Inflammatory macrophage treated with lipopolysaccharide for 4 hours (primary cell): ENCODE measurements at places on chromosomes 13 and 19.

DNA sequence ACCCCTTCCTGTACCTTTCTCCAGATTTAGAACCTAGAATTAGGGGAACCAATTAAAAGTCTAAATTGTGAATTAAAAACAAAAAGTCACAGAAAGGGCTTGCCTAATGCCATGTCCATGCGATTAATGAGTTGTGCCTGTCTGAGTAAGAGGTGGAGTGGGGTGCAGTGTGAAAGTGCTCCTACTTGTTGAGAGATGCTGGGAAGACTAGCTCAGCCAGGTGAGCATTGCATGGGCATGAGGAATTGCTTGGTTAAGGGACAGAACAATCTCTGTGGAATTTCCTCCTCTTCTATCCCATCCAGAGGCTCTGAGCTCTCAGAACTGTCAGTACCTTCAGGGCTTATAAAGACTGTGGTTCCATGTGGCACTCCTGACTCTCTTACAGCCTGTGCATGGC lies 159.0 kb upstream of the UBL3 start:
- no peak for DNase-seq

DNA sequence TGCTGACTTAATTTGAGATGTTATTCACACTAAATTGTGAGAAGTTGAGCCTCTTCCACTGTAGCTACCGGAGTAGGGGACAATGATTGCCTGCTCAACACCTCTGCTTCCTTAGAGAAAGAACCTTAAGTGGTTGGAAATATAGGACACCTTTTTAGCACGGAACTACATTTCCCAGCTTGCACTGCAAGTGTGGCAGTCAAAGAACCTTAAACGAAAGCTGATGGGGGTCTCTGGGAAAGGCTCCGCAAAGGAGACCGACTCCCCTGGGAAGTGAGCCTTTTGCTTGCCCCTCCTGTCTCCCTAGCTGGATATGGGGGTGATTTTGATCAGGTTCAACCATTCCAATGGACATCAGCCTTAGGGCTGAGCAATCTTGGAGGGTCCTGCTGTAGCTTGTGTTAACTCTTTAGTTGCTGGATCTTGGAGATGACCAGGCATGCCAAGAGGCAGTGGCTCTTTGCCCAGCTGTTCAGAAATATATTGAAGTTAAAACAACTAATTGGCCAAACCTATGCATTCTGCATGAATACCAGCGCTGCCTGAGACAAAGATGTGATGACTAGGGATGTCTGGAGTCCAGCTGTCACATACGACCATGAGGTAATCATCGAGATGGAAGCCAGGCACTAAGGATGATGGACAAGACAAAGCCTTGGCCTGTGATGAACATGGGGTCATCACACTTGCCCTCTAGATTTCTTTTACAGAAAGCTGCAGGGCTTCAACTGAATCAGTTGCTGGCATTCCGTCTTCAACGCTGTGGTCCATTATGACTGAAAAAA lies 286.5 kb downstream of the FOXO1 start:
- no peak for DNase-seq

DNA sequence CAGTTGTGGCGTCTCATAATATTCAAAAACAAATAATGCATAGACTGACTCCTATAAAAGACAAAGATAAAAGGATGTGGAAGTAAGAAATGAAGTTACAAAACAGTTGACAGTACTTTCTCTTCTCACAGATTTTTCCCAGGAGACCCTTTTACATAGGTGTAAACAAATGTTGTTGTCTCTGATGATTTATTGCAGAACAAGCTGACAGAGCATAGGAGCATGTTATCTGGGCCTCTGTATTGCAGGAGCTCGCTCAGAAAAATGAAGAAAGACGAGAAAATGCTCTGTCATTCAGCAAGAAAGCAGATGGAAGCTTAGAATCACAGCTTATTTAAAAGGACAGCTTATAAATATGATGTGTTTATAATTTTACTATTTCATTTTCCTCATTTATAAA lies 353.6 kb upstream of the GPC6 start:
- DNase-seq, result no peak

DNA sequence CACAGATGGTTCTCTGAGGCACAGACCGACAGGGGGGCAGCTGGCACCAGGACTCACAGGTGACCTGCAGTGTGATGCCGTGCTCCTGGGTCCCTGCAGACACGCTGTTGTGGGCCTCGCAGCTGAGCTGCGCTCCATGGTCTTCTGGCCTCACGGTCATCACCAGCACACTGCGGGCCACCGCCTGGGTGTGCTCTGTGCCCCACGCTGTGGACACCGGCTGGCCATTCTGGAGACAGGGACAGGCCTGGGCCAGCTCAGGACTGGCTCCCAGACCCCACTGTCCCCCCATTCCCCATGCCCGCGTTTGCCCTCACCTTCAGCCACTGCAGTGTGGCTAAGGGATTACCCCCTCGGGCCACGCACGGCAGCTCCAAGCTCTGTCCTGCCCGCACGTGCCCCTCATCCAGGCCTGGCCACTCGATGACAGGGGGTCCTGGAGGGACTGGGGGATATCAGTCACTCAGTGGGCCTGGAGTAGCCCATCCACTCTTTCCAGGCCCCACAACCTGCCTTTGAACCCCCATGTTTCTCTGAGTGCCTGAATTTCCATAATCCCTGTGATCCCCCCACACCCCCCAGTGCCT lies 3.3 kb downstream of the NPHS1 start:
- DNase-seq, result no peak

- no peak for DNase-seq
Observed at GRCh38 chr19:1401138-1401888, at the start of gene GAMT. TSS of gene GAMT (minus strand) at chr19:1401542. CDS start at chr19:1401476, 66 bp downstream.

GRCh38 chr19:17847538-17848366 lies at the start of gene JAK3:
TSS of gene JAK3 (minus strand) at chr19:17847982. CDS start at chr19:17844417, 3,565 bp downstream.
- peak; percentile 69 for DNase-seq

- no peak for DNase-seq
Observed at GRCh38 chr13:25738342-25739196, 313.2 kb downstream of the SHISA2 start.

DNA sequence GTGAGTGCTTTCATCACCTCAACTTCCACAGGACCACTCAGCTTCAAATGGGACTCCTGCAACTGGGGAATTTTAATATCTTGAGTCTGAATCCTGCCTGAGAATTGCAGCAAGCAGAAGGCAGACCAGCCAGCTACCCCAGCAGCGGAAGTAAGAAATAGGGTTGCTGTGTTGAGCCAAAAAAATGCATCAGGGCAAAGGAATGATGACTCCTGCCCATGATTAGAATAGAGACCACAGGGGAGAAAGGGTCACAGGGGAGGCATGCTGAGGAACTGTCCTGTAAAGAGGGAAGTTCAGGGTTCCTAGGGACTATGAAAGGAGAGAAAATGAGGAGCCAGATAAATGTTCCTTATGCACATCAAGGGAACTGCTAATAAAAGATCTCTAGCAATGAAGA lies 370.2 kb downstream of the KCTD12 start:
- no peak for DNase-seq

DNA sequence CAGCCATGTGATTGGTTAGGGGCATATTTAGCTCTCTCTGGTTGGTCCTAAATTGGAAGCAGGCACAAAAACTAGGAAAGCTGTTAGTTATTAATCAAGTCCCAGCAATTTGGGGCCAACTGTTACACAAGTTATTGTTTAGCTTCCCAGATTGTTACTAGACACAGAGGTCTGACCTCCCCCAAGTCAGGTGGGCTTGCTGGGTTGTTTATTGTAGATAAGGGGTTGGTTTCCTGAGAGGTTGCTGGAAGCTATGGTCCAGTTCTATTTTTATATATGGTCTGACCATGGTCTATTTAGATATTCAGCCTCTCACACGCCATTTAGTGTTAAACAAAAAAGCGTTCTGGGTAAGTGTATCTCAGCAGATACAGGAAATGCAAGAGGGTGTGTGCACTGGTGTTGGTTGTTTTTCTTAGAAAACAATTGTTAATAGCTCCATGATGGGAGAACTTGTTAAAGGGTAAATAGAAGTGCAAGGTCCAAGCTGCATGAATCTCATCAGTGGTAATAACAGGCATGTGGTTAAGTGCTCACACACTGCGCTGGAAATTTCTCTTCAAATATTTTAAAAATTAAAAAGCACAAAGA lies 150.0 kb downstream of the RAP2A start:
- no peak for DNase-seq
